ENCODE measurements at places on chromosomes 3 and 15. TPM values are rescaled to one million over a fixed set of nuclear protein-coding genes. Genes with fewer than 3 reads are reported as not detected.

Gene ATOSA
- total RNA-seq, result 101 TPM

Gene PARP16
- total RNA-seq, result 3.0 TPM

Gene UBAP1L
- 0.65 TPM for total RNA-seq

Gene EXOG
- total RNA-seq, result 6.3 TPM

Gene MME
- total RNA-seq, result 13.9 TPM

Gene THAP10
- 0.94 TPM for total RNA-seq

Gene CFAP100
- not detected for total RNA-seq

Gene SYNPR
- total RNA-seq, result not detected

Gene IL5RA
- total RNA-seq, result not detected

Gene SLC51B
- total RNA-seq, result not detected

Gene UCN2
- total RNA-seq, result not detected

Gene SAMMSON
- not detected for total RNA-seq

Gene BCHE
- 24.3 TPM for total RNA-seq

Gene ADAMTS17
- not detected for total RNA-seq

Gene ZCWPW2
- total RNA-seq, result 0.13 TPM

Gene LRTM1
- not detected for total RNA-seq

Gene P2RY14
- total RNA-seq, result not detected

Gene C3orf85
- not detected for total RNA-seq

Gene SEC62
- total RNA-seq, result 65.2 TPM

Gene ATP13A4
- total RNA-seq, result 0.13 TPM

Gene DNAJA4
- 7.3 TPM for total RNA-seq

Gene CSPG5
- total RNA-seq, result 0.16 TPM

Gene GRK7
- under 0.01 TPM for total RNA-seq

Gene MCF2L2
- total RNA-seq, result 1.8 TPM

Gene ATP10A
- 0.49 TPM for total RNA-seq

Gene ENTPD3
- not detected for total RNA-seq

Gene POLQ
- total RNA-seq, result 7.8 TPM

Gene SYNM
- total RNA-seq, result 37.0 TPM

Gene P2RY1
- total RNA-seq, result 0.76 TPM

Gene TNNC1
- not detected for total RNA-seq

Gene GOLGA8O
- total RNA-seq, result 0.16 TPM

Gene PRR20G
- not detected for total RNA-seq

Gene ZNF660
- total RNA-seq, result 0.49 TPM

Measured in bladder microvascular endothelial cell (primary cell).